ENCODE measurements at places on chromosomes 12 and 14.

DNA sequence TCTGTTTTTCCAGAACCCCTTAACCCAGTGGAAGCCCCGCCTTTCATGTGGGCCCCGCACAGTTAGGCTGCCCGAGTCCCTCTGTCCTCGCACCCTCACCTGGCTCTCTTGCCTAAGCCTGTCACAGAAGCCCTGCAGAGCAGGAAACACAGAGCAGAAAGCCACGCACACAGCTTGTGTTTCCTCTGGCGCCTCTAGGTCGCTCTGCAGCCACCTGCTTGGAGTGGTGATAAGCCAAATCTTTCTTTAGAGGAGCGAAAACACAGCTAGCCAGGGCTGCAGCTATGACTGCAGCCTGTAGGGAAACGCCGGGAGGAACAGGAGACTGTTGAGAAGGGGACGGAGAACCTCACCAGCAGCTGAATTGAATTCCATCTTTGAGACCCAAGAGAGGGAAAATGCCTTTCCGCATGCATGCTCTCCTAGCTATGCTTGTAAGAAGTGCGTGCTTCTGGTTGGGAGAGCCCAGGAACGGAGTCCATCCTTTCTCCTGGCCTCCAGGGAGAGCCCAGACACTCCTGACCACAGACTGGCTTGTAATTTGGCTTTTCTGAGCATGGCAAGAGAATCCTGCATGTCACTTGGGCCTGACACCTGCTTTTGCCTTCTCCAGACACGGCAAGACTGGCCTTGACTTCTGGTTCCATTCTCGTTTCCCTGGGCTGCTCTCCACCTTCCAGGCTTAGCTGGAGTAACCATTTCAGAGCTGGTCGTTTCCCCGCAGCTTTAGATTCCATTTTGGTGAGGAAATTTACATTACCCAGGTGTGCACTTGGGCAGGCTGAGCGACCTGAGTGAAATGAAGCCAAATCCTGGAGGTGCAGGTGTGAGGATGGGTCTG is 301.6 kb downstream of the CACNA1C start:
- no peak for DNase-seq

- no peak for DNase-seq
Measured at GRCh38 chr12:47899466-47899865, 5.3 kb downstream of the VDR start.

DNA sequence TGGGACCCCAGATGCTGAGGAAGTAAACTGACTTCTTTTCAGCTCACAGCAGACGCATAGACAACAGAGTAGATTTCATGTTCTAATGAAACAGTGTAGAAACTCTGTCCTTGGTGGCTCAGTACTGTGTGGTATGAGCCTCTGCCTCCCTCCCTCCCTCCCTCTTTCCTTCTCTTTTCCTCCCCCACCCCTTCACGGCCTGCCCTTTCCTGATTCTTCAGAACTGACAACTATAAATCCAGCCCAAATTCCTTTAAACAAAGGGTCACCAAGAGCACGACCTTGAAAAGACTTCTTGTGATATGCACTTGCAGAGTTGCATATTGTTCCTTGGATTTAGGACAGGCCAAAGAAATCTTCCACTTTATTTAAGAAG is 164.0 kb downstream of the ETV6 start:
- DNase-seq = no peak

DNA sequence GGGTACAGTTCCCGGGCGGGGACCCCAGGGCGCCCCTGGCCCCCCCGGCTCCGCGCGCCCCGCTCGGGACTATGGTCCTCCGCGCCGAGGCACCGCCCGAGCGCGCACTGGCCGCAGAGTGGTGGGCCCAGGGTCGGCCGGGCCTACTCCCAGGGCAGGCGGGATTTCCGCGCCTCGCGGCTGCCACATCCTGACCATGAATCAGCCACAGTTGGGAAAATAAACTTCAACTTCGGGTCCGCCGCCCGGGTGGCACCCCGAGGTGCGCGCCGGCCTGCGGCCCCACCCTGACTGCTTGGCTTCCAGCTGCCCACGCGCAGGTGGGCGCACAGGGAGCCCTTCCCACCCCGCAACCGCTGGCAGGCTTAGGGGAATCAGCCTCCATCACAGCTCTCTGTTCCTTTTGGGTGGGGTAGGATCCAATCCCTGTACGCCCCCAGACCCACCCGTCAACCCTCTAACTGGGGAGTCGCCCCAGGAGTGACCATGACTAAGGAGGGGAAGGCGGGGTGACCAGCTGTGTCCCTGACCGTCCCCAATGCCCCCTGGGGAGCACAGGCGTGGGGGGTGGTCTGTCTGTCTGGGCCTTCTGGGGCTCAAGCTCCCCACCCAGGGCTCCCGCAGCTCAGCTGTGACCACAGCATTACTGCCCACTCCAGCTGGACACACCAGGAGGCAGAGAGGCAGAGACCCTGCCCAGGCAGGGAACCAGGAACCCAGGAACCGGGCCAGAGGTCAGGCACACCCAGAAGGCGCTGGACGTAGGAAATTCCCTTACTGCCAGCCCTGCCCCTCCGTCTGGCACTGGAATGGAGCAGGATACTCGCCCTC is 678 bp downstream of the INF2 start:
- DNase-seq = no peak

- DNase-seq = no peak
Measured at GRCh38 chr14:51368721-51369163, 128.7 kb downstream of the TMX1 start.

Data from bone marrow (tissue), 2 donors.